ENCODE measurements at places on chromosomes 11 and 22.

DNA sequence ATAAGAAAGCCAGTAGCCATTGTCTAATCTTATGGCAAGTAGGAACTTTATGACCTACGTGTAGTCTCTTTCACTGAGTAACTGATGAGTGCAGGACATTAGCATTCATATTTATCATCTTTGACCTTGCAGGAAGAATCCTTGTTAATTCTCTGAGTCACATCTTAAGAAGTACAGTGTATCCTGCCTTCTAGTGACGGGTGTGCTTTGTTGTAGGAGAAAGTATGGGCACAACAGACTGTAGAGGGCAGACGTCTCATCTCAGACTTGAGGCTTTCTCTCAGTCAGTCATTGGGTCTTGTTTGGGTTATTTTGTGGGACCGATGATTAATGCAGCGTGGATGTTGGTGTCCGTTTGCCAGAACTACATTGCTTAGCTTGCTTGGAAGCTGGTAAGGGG, 6.8 kb downstream of the RNF214 start:
- DNase-seq: no peak

DNA sequence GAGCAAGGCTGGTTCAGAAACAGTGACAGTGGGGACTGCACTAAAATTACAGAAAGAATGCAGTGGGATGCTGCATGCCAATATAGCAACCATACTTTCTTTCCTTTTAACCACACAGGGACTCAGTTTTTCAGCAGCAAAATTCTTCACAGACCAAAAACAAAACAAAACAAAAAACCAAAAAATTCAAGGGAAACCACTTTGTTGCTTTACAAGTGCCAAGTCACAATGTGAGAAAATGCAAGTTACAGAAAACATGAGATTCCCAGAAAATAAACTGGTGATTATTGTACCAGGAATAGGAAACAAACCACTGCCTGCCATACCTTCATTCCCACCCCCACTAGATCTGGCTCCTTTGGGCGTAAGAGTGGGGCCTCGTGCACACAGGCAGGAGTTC, 52.6 kb downstream of the TENM4 start:
- DNase-seq: no peak

DNA sequence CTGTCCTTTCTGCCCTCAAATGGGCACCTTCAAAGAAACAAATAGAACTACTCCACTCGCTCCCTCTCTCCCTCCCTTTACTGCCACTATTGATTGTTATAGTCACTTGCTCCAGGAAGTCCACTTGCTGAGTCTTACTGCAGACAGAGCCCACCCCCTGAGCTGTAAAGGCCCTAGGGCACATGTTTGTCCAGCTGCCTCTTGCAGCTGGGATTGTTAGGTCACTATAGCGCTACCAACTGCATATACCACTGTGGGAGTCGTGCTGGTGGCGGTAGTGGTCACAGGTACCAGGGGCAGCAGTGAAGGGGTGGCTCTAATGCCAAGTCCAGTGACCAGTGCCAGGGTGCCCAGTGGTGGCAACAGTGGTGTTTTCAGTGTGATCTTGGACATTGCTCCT, 4.4 kb upstream of the SREBF2 start:
- DNase-seq: no peak

GRCh38 chr11:61054927-61055562, 47.2 kb upstream of the CD5 start:
- DNase-seq: no peak

- DNase-seq: no peak
These were observed 10.5 kb downstream of the EMSY start for GRCh38 chr11:76455331-76455730.

DNA sequence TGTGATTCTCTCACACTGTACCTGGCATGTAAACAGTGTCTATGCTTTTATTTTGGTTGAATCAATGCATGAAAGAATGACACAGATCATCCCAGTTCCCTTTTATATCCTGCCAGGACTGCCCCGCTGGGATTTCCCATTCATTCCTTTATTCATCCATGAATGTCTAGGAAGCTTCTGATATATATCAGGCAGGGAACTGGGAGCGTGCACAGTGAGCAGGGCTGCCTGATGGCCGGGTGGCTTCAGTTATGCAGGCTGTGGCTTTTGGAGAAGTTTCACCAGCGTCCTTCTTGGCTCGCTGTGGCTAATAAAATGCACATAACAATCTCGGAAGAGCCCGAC, 789.0 kb downstream of the TBC1D22A start:
- no peak for DNase-seq

GRCh38 chr11:117996058-117996457, 9.9 kb downstream of the IL10RA start:
- no peak for DNase-seq

- DNase-seq: no peak
These were observed 532.3 kb downstream of the SOX6 start for GRCh38 chr11:15824060-15824459.

- no peak for DNase-seq
These were observed 1.1 kb downstream of the SYTL2 start for GRCh38 chr11:85809863-85810262.

DNA sequence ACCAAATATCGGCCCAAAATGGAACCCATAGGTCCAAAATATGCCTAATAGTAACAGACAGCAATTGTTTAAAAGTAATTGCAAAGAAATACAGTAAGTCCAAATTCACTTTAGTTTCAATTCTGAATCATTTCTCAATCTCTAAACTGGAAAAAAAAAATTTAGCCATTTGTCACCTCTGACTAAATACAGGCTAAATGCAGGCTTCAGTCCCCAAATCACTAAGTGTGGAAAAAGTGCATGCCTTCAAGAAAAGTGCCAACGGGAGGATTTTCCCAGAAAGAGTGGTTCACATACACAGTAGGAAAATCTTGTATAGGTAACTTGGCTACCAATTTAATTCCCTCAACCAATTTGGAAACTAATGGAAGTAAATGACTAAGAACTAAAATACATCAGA, 35.7 kb downstream of the SIK3 start:
- DNase-seq: no peak

DNA sequence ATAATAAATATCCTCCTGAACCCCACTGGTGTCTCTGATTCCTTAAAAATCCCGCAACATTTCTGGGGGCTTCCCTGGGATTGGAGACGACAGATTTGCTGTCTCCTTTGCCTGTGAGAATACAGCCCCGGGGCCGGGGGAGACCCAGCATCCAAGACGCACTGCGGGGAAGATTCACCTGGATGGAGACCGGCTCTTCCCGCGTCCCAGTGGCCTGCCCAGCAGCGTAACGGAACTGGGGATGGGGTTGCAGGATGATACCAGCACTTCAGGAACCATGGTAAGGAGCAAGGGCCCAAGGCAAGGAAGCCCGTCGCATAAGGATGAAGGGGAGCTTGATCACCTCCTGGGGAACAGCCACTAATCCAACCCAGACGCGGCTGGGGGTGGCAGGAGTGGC, 53.3 kb upstream of the OR4C15 start:
- no peak for DNase-seq

GRCh38 chr22:41387341-41387740, 5.6 kb downstream of the TEF start:
- DNase-seq: no peak

GRCh38 chr11:72039856-72040401, 40.4 kb downstream of the NUMA1 start:
- DNase-seq: peak; percentile 9

- no peak for DNase-seq
These were observed 76.5 kb upstream of the ARFGAP3 start for GRCh38 chr22:42933485-42934091.

GRCh38 chr11:109733245-109733644, 311.3 kb downstream of the C11orf87 start:
- no peak for DNase-seq

- DNase-seq: no peak
These were observed 14.8 kb downstream of the PIWIL4 start for GRCh38 chr11:94581926-94582325.

GRCh38 chr11:20566591-20567434, 32.6 kb upstream of the SLC6A5 start:
- no peak for DNase-seq

- DNase-seq: no peak
These were observed 50.2 kb downstream of the AP2A2 start for GRCh38 chr11:975827-976226.

GRCh38 chr22:18091916-18092526, 14.2 kb downstream of the PEX26 start:
- DNase-seq: no peak

DNA sequence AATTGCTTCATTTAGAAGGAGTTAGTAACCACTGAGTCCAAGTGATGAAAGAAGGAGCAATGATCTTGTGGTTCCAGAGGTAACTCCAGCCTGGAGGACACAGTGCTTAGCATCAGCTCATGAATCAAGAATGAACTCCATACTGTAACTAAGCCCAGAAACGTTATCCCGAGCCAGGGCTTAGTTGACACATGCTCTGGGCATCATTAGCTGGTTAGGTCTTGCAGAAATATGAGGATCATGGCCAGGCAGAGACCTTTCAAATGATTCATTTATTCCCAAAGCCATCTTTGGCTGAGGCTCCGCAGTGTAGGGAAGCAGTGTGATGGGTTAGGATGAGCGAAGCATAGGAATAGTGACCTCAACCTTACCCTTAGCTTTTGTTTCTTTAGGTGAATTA, 277.4 kb downstream of the FAM76B start:
- no peak for DNase-seq

DNA sequence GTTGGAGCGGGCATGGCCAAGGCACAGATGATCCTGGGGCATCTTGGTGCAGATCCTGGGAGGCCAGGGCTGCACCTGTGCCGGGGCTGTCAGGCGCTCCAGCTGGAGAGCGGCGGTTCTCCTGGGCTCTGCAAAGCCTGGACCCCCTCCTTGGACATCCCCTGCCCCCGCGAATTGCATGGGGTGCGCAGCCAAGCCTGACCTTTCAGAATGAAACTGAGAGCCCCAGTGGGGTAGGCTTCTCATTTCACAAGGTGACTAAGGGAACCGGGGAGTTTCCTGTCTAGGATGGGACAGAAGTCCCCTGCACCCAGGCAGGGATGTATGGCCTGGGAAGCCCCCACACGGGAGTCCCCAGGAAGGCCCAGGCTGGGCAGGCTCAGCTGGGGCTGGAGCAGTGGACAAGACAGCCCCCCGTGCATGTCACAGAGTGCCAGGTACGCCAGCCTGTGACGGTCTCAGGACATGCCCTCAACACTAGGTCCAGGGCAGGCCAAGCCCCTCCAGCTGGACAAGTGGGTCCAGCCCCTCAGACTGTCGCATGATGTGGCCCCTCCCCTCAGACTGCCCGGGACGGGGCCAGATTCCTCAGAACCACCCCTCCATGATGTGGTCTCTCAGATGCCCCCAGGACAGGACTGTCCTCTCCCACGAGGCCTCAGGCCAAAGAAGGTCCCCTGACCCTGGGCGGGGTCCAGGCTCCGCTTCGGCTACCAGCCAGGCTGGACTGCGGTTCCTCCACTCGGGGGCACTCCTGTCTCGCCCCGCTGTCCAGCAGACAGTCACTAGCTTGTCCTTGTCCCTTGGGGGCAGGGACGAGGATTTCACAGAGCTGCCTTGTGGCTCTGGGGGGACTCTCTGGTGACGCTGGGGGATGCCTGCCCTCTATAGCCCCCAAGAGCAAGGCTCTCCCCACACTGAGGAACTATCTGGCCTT, 2.3 kb downstream of the LSP1 start:
- no peak for DNase-seq

- peak; percentile 33 for DNase-seq
These were observed 35.5 kb downstream of the PIWIL4 start for GRCh38 chr11:94602430-94603372.

- peak; percentile 46 for DNase-seq
These were observed 14.5 kb upstream of the DGKZ start for GRCh38 chr11:46332568-46333393.

GRCh38 chr11:119759324-119759723, 30.3 kb upstream of the NECTIN1 start:
- DNase-seq: no peak

Measured in NCI-H1105 treated with DMSO at 0.1 percent for 48 hours (cell line).